ENCODE measurements at places on chromosomes 12 and 14.

- DNase-seq, result no peak
These were observed 53.8 kb upstream of the NTF3 start for GRCh38 chr12:5377997-5378592.

DNA sequence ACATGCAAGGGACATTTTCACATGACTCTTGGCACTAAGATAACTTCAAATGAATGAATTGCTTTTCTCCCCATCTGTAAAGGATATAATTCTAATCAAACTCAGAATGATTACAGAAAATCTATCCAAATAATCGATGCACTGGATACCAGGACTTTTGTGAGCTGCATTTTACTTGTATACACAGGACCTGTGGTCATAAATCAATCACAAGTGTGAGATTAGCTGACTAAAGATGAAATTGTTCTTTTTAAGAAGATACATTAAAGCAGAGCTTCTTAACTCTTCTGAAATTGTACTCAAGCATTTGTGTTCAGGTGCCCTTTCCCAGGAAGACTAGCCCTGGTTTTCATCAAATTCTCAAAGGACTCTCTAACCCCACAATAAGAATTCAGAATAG lies 66.3 kb downstream of the ESR2 start:
- DNase-seq, result no peak

DNA sequence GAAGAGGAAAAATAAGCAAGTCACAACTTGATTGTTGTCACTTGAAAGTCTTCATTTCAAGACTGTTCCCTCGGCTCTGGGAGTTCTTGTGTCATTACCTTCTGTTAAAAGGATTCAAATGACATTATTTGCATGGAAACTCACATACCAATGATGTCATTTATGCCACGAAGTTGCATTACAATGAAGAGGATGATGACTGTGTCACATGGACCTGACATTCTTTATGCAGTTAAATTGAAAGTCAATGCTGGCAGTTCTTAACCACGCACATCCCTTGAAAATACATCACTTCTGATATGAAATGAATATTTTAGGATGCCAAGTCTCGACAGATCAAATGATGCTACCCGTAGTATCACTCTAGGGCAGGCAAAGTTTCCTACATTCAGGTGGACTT lies 1069.5 kb downstream of the VRK1 start:
- DNase-seq, result no peak

DNA sequence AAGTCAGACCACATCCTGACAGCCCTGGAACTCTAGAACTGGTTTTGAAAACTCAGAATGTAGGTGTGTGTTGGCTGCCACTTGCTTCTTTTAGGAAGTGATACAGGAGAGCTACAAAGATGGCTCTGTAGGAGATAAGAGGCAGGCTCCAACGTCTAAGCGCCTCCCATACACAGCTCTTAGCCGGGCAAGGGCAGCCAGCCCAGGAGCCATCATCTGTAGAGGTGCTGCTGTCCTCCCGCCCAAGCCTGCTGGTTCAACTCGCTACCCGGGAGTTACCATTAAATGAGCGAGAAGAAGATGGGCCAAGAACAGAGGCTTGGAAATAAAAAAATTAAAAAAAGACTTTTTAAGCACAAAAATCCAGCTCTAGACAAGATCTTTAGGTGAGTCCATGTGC lies 61.2 kb upstream of the DIO3 start:
- DNase-seq, result no peak

DNA sequence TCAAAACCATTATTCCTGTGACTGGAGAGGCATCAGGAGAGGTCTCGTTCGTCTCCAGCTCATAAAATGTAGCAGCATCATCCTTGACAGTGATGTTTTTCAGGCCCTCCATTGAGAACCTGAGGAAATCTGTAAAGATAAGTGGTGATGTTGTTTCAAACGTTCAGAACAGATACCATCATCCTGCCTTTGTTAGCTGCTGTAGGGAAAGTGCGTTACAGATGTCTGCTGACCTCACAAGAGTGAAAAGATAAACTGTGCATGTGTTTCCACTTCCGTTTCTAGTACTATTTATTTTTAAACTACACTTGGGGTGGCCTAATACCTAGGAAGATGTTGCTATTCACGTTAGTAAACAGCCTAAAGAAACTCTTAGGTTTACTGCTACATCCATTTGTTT lies 28.4 kb downstream of the BCL2L14 start:
- no peak for DNase-seq

GRCh38 chr12:13702381-13702780 lies 279.0 kb downstream of the GRIN2B start:
- DNase-seq, result no peak

- DNase-seq, result no peak
These were observed 26.9 kb downstream of the C12orf42 start for GRCh38 chr12:103468837-103469236.

DNA sequence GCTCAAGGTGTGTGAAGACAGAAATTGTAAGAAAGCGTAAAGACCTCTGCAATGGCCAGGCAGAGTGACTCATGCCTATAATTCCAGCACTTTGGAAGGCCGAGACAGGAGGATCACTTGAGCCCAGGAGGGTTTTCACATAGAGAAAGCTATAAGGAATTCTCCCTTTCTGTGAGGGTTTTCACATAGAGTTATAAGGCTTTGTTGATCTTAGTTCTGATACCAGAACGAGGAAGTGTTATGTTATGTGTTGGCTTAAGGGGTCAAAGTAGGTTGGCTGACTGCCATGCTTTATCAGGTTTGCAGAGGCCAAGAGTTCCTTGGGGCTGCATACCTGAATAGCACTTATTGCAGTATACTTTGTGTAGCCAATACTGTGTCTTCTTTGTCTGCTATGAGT lies 139.1 kb downstream of the ERC1 start:
- DNase-seq, result peak; percentile 69

- DNase-seq, result no peak
These were observed 48.9 kb downstream of the SINHCAF start for GRCh38 chr12:31277081-31277480.

- no peak for DNase-seq
These were observed 377.8 kb downstream of the DPF3 start for GRCh38 chr14:72515779-72516770.

GRCh38 chr12:29350080-29350479 lies 30.9 kb downstream of the ERGIC2 start:
- no peak for DNase-seq

GRCh38 chr14:95609398-95609990 lies 74.6 kb downstream of the GLRX5 start:
- peak; percentile 11 for DNase-seq

GRCh38 chr14:37712976-37713431 lies 117.6 kb downstream of the TTC6 start:
- DNase-seq, result no peak

DNA sequence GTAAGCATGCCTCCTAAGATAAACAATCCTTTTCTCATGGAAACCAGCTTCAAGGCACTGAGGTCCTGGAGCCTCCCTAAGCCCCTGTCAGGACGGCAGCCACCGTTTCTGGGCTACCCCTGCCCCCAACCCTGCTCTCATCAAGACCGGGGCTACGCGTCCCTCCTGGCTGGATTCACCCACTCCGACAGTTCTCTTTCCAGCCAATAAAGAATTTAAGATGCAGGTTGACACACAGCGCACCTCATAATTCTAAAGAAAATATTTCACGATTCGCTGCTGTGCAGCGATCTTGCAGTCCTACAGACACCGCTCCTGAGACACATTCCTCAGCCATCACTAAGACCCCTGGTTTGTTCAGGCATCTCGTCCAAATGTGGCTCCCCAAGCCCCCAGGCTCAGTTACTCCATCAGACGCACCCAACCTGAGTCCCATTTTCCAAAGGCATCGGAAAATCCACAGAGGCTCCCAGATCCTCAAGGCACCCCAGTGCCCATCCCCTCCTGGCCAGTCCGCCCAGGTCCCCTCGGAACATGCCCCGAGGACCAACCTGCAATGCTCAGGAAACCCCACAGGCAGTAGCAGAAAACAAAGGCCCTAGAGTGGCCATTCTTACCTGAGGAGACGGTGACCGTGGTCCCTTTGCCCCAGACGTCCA lies 336.3 kb downstream of the TMEM121 start:
- DNase-seq, result no peak

GRCh38 chr14:105863296-105864108 lies 337.1 kb downstream of the TMEM121 start:
- no peak for DNase-seq

DNA sequence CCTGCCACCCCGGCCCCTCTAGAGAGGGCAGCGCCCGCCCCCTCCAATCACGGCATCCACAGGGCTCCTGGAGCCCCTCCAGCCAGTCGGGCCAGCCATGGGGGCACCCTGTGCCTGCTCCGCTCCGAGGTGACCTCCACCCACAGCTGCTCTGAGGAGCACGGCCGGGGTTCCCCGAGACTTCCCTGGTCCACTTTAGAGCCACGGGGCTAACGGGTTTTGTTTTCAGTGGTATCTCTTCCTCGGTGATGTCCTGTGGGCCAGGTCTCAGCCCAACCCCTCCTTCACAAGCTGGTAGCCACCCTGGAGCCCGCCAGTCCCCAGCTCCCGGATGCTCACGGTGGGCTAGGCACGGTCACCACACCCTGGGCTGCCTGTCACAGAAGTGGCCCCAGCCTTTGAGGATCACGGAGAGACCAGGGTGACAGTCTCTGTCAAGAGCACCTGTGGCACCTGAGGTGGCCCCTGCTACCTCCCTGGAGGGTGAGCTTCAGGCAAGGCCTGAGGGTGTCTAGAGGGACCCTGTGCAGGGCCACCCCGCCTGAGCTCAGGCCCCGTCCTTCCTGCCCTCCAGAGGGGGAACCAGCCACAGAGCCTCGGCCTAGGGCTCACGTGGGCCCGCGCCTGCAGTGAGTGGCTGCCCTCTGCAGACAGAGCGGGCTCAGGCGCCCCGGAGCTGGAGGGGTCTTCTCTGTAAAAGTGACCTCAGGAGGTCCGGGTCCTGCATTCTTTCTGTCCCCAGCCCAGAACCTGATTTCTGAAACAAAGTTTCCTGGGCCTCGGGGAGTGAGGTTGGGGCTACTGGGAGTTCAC lies 146.0 kb upstream of the C14orf180 start:
- no peak for DNase-seq

- DNase-seq, result no peak
These were observed 22.4 kb downstream of the LACRT start for GRCh38 chr12:54612225-54612750.

GRCh38 chr14:92651106-92651757 lies 97.2 kb downstream of the LGMN start:
- no peak for DNase-seq

DNA sequence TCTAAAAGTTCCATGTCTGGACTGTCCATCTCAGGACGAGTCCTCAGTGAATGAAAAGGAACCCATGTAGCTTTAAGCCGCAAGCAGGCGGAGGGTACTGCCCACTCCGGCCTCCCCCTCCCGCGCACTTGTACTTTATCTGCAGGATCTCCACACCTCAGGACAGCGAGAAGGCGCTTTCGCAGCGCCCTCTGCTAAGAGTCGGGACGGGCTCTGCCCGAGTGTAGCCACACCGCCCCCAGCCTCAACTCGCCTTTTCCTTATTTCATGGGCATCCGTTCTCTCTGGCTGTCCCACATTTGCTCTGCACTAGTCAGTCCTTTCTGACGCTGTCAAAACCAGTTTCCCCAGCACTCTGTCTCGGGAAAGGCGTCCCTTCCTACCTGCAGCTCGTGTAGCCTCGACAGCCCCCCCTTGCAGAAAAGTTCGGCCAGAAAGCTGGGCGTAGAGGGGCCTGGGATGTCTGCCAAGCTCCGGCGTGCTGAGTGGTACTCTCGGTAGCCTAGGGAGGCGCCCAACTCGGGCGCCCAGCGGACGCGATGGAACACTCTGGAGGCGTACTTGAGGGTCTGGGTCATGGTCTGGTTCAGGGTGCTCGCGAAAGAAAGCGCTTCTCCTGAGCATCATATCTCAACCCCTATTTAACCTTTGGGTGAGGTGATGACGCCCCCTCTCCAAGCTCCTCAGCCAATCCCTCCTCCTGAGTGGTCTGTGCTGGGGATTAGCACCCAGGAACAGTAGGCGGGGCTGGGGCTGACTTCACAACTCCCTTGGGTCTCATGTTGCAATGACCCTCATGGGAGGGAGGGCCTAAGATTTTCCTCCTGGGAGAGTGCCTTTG lies at the start of gene CYP27B1:
Gene CYP27B1 (minus strand): TSS at position 615 of the 841 bp plus-strand sequence. CDS start 37 bp downstream, at position 578.
- DNase-seq, result peak; percentile 91

- peak; percentile 7 for DNase-seq
These were observed 618 bp upstream of the PGAM5 start for GRCh38 chr12:132710043-132710404.

- no peak for DNase-seq
These were observed 5.1 kb downstream of the ARHGDIB start for GRCh38 chr12:14956024-14956891.

- DNase-seq, result peak; percentile 75
These were observed 186.4 kb upstream of the PRMT8 start for GRCh38 chr12:3304436-3305165.

- DNase-seq, result no peak
These were observed 1.1 kb upstream of the ZNF219 start for GRCh38 chr14:21099596-21099985.

GRCh38 chr12:44835641-44836379 lies 40.3 kb downstream of the NELL2 start:
- no peak for DNase-seq

DNA sequence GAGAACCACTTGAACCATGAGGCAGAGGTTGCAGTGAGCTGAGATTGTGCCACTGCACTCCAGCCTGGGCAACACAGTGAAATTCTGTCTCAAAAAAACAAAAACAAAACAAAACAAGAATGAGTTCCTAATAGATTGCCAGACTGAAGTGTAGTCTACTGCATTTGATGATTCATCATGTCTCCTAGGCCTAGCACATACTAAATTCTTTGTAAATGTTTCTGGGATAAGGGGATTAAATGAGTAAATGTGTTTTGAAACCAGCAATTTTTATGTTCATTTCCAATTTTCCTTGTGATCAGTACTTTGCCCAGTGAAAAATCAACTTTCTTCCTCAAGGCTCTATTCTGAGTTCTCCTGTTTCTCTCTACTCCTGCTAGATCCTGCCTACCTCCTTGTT lies 2.9 kb upstream of the DYRK2 start:
- no peak for DNase-seq

- no peak for DNase-seq
These were observed 131.6 kb downstream of the SAMD4A start for GRCh38 chr14:54698501-54698900.

- DNase-seq, result peak; percentile 56
These were observed 12.0 kb downstream of the KIF26A start for GRCh38 chr14:104150136-104151025.

DNA sequence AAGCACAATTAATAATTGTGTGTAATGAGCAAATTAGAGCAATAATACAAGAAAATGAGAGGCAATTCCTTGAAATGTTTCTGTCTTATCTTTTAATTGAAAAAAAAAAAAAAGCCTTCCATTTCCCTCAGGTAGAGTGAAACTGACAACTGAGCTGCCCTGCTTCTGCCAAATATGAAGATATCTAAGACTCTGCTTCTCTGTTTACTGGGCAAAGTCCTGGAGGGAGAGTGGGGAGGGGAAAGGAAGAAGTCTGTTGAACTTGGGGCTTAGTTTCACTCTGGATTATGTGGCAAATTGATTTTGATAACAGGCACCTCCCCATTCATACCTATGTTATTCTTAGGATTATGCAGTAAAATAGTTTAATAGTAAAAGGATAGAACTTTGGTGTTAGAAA lies 364.9 kb downstream of the NRXN3 start:
- no peak for DNase-seq

- no peak for DNase-seq
These were observed 627.5 kb downstream of the MED13L start for GRCh38 chr12:115650026-115650425.
